ENCODE measurements at places on chromosomes 11 and 22.

DNA sequence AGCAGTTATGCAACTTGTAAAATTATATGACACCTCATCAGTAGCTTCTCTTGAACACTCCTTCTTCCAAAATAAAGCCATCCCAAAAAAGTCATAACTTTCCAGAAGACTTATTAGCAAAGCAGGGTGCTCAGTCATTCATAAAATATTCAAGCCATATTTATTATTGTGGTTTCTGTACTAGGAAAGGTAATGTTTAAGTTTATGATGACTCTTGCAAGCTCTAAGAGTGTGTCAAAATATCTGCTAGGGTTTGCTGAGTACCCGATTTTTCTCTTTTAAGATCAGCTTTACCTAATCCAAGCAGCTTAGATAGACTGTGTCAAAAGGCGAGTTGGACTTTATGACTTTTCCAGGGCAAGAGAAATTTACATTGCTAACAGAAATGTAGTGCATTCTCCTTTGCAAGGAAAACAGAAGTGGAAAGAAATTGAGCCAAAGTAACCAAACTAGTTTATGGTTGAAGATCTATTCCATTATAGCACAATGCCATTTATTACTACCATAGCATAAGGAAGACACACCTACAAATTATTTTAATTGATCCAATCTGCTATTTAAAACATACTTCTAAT, 98.0 kb upstream of the SOX6 start:
- DNase-seq: no peak

DNA sequence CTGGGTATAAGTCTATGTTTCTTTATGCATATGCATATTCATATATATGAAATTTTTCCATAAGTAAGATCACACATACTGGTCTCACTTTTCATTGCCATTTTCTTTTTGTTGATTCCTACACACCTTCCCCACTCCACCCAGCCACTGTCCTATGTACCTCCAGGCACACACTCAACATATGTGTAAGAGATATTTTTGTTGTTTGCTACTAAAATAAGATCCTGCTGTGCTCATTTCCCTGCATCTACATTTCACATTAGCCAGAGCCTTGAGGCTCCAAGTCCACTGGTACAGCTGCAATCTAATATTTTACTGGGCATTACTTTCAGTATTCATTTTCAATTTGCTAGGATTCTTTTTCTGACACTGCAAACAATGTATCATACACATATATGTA, 8.1 kb upstream of the KRTAP5-10 start:
- DNase-seq: no peak

DNA sequence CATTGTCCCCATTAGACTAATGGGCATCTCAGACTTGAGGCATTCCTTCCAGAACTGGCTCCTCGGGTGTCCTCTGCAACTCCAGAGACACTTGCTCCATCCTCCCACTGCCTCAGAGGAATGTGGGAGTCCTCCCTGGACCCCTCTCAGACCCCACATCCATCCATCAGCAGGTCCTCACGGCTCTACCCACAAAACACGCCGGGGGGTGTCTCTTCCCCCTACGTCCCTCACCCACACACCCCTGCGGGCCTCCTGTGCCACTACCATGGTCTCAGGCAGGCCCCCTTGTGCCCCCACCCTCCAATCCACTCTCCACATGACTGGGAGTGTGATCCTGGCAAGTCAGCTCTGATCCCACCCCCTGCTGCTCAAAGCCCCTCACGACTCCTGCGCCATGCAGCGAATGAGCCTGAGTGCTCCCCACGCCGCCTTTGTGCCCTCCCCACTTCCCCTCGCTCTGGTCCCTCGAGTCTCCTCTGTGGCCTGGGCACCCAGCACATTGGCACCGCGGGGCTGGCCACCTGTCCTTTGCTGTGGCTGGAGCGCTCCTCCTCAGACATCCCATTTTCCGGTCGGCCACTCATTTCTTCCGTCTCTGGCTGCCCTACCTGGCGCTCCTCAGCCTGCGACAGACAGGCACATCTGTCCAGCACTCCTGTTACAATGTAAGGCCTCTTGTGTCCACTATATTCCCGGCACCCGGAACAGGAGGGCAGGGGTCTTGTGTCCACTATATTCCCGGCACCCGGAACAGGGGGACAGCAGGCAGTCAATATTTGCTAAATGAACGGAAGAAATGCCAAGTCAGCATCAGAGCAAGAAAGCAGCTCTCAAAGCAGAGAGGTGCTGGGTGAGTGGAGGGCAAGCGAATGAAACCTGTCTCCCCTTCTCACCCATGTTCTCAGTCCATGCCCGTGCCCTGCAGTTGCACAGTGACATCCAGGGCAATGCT, 14.2 kb upstream of the MOB2 start:
- DNase-seq: no peak

DNA sequence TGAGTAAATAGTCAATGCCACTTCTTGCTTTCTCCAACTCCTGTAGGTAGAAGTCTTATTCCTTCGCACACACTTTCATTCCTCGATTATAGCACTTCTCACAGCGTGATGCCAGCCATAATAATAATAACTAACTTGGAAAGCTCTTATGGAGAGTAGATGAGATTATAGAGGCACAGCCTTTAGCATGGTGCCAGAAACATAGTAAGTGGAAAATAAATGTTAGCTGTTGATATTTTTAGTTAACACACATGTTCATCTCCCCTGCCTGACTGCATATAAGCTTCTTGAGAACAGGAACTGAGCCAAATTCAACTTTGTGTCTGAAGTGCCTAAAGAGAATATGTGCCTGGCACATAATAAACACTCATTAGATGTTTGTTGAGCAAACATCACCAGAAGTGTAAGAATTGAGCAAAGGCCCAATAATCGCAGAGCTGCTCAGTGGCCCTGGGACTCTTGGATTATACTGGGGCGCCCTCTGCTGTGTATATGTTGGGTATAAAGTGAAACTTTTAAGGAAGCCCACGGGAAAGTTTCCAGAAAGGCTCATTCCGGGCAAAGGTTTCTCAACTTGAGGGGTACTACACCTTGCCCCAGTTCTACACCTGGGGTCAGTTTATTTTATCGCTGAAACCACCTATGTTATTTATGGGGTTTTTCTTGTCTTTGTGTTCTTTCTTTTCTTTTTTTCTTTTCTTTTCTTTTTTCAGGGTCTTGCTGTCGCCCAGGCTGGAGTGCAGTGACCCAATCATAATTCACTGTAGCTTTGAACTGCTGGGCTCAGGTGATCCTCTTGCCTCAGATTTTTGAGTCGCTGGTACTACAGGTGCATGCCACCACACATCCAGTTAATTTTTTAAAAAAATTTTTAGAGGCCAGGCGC, 22.3 kb downstream of the SLN start:
- peak; percentile 71 for DNase-seq

DNA sequence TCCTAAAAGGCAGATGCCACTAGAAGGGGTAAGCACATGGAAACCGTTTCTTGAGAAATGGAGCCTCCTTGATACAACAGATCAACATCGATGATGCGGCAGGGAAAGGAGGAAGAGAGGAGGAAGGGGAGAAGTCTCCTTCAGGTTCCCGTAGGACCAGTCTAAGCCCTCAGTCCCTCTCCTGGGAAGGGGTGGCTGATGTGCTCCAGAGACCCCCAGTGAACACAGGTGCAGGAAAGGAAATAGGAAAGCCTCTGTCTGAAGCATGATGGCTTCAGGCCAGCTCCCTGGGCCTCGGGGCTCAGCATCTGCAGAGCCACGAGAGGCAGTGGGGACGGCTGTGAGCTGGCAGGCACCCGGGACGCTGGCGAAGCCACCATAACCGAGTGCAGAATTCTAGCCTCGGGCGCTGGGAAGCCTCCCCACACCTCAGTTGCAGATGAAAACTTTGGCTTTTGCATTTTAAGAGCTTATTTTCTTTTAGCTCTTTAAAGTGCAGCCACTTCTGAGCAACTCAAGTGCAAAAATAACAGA, 1.8 kb downstream of the SPATA19 start:
- DNase-seq: no peak

- DNase-seq: no peak
These were observed 208.0 kb downstream of the DDX10 start for GRCh38 chr11:108872781-108873291.

DNA sequence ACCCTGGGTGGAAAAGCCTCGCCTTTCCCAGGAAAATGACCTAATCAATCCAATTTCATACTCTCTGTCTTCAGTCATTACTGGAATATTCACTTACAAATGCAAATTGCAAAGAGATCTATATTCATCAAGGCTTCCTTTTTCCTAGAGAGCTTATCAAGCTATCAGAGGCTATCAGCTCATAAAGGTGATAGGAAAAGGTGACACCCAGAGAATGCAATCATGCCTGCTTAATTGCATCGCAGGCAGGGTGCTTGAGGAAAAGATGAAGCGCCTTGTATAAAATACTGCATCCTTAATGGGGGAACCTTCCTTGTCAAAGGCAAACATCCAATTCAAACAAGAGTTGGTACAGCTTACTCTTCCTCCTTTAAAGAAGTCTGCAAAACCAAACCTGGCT, 59.7 kb downstream of the SHANK2 start:
- no peak for DNase-seq

DNA sequence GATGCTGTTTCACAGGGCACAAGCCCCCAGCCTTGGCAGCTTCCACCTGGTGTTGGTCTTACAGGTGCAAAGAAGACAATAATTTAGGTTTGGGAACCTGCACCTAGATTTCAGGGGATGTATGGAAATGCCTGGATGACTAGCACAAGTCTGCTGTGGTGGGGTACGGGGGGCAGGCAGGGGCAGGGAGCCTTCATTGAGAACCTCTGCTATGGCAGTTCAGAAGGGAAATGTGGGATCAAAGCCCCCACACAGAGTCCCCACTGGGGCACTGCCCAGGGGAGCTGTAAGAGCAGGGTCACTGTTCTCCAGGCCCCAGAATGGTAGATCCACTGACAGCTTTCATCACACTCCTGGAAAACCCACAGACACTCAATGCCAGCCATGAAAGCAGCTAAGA, 686.5 kb downstream of the FAM181B start:
- no peak for DNase-seq
